ENCODE measurements at places on chromosomes 1 and 21.

DNA sequence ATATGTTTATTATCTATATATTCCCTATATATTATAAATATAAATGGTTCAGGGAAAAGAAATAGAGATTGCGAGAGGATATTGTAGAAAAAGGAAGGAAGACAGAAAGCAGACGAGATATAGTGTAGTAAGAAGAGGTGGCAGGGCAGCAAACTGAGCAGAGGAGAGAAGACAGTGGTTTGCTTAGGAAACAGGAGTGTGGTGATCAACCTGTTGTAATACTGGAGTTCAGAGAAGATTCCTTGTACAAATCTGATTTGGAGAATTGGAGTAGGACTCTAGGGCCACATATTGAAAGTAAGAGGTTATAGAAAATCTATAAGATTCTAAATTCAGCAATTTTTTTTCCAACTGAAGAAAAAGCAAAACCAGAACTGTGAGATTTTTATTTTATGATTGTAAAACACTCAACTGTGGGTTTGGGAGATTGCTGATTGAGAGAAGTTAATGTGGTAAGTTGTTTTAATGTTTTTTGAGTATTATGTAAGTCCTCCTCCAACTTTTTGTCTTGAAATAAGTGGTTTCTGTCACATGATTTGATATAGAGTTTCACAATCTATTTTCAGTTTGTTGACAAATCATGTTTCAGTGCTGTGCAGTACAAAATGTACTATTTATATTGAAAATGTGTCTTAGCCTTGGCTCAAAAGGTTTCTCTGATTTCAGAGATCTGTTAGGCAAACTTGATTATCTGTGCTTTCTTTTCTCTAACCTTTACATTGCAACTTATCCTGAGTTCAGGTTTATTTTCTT is 9.6 kb upstream of the AMY2B start:
- no peak for DNase-seq

DNA sequence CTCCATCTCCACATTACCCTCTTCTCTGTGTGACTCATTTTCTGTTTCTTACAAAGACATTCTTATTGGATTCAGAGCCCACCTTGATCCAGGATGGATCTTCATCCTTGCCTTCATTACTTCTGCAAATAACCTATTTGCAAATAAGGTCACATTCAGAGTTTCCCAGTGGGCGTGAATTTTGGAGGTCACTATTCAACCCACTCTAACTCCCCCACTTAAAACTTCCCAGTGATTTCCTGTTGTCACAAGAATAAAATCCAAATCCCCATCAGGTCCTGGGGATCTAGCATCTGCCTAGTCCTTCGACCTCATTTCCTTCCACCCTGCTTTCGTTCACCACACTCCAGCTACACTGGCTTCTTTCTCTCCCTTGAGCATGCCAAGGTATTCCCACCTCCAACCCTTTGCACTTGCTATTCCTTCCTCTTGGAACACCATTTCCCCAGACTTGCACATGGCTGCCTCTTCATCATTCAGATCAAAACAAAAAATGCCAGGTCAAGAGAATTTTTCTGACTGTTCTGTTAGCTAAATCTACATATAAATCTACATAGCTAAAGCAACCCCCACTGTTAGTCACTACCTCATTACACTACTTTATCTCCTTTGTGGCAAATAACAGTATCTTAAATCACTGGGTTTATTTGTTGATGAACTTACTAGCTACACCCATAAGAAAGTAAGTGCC is 187.2 kb downstream of the TOMM20 start:
- DNase-seq = no peak

- DNase-seq = no peak
These were observed 2.4 kb downstream of the CAPN9 start for GRCh38 chr1:230749635-230750034.

GRCh38 chr1:22912311-22912710 is 60.4 kb downstream of the LACTBL1 start:
- DNase-seq = no peak

DNA sequence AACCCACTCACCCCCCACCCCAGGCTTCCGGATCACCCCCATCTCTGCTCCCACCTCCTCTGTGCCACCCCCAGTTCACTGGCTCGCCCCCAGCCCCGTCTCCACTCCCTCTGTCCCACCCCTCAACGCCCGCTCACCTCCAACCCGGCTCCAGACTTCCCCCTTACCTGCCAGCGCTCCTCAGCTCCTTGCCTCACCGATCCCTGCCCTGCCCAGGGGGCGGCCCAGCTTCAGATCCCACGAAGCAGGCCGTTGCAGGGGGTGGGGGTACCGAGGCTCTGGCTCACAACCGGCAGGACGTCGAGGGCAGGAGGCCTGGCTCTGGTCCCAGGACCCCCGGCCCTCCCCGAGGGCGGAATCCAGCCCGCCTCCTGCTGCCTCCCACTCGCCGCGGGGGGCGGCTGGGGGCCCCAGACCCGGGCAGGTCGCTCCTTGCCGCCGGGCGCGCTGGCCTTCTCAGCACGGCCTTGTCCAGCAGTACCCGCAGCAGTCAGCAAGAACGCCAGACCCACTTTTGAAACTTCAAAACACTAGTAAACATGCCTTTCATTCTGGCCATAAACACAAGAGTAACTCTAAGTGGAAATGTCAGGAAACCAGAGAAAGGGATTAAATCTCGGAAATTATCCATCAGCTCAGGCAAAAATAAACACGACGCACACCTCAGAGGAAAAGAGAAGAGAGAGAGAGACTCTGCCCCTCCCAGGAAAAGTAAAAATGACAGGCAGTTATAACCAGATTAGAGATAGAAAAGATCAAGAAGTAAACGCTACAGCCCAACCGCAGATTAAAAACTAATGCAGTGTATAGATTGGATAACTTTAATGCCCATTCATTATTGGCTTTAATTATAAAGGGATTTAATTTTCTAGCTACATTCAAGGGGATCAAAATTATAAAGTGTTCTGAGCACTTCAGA is 1.0 kb upstream of the FAM89A start:
- no peak for DNase-seq

DNA sequence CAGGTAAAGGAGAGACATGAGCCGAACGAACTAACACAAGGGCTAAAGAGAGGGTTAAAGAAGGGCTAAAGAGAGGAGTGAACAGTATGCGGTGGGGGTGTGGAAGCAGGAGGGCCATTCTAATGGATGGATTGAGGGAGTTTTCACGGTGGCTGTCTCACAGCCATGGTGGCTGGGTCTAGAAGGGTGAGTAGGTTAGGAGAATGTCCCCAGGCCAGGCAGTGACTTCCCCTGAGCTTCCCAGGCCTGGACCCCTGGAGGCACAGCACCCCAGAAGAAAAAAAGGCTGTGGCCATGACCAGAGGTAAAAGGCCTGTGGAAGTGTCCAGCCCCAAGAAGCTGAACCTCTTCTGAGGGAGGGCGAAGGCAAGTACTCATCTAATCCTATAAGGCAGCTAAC is 3.6 kb downstream of the FNDC5 start:
- DNase-seq = no peak

GRCh38 chr1:204225841-204226735 is 12.3 kb upstream of the GOLT1A start:
- no peak for DNase-seq

DNA sequence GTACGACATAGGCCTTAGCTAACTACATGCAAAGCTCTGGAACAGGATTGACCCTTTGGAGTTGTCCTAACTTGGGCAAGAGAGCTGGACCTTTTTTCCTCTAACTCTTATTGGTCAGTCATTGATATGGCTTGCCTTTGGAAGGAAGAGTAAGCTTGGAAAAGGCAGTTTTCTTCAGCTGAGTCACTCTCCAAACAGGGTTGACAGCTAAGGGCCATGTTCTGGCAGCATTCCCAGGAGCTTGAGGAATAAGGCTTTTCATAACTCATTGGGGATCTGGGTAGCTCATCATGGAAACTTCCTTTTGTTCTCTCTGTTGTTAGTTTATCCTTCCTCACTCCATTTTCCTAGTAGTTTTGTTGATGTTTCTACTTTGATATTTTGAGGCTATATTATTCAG is 14.5 kb upstream of the ERRFI1 start:
- no peak for DNase-seq
